ENCODE measurements at places on chromosomes 1 and 21.

DNA sequence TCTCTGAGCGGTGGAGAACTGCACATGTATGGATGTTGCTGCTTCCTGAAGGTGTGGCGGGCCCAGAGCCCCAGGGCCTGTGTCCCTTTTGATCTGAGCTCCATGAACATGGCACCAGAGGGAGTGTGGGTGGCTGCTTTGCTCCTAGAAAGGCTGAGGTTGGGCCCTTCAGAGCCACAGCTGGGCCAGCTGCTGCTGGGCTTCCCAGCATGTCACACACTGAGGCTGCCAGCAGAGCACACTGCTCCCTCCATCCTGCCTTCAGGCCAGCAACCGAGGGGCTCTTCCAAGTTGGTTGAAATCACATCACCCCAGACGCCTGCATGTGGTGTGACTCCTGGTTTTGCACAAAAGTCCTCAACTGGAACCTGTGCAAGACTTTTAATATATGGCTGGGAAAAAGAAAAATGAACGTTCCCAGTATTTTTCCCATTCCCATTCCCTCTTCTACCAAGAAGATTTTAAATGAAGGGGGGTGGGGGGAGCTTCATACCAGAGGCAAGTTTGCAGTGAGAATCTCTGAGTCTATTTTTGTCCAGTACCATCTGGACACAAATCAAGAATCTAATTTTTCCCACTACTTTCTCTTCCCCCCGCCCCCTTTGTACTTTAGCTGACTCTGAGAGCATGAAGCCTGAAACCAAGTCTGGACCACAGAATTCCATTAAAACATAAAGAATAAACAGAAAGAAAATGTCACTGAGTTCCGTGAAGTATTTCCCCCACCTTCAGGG, 26.2 kb upstream of the NGF start:
- peak; percentile 23 for DNase-seq

GRCh38 chr1:187051618-187052232, 223.0 kb downstream of the PLA2G4A start:
- peak; percentile 31 for DNase-seq

- peak; percentile 50 for DNase-seq
Observed at GRCh38 chr1:156618853-156619581, at the start of gene HAPLN2. Gene HAPLN2, plus strand, starts transcription at chr1:156619415. Its CDS starts 4,076 bp downstream, at chr1:156623491.

DNA sequence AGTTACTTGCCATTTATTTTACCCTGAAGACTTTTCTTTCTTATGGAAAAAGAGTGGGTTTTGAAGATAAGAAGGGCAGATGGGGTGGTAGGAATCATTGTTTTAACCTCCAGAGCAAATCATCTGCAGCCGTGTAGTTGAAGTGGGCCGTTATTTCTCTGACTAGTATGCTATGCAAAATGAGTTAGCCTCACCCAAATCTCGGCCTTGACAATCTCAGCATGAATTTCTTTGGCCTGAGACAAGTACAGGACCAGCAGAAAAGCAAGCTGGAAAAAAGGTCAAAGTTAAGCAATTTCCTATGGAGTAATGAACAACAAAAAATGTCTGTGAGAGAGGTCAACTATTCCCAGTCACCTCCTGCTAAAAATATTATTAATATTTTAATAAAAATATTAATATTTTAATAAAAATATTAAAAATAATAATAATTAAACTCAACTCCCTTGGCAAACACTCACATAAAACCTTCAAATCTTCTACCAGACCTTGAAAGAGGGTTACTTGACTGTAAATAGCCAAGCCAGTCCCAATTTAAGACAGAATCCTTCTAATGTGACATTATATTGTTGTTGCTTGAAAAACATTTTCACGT, 6.8 kb upstream of the TEKT2 start:
- DNase-seq, result no peak

GRCh38 chr1:98369463-98369862, 292.1 kb upstream of the SNX7 start:
- DNase-seq, result no peak

DNA sequence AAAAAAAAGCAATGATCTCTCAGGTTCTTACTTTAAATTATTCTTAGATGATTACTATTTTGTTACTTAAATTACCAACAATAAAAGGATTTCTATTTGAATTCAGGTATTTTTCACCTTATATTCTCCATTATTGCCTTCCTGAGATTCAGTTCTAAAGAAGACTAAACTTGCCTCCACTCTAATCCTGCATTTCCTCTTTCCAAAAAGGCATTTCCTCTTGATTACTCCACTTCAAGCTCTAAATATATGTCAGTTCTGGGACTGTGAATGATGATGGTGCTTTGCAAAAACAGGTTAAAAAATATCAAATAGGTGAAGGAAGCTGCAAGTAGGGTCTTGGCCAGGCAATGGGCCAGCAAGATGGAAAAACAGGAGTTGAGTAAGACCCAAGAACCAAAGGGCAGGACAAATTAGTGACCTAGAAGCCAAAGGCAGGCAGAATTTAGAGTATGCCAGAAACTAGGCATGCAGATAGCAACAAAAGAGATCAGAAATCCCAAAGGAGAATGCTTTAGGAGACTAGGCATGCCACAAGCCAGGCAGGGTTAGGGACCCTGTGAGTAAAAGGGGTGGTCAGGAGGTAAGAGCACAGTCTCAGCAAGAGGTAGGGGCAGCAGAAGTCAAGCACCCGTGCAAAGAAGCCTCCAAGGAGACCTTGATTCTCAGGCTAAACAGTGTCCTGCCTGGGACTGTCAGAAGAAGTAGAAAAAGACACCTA, 11.3 kb upstream of the DIPK1A start:
- no peak for DNase-seq

Measured in NCI-H524 (cell line).